ENCODE measurements at places on chromosomes 2 and 18.
A peak's percentile ranks its signal among the peaks of the same experiment; 100 is the strongest.

GRCh38 chr2:130864830-130865800 is 28.4 kb downstream of the ARHGEF4 start:
- DNase-seq = peak; percentile 43

- no peak for DNase-seq
These were observed 72.9 kb upstream of the RPL31 start for GRCh38 chr2:100929147-100929546.

DNA sequence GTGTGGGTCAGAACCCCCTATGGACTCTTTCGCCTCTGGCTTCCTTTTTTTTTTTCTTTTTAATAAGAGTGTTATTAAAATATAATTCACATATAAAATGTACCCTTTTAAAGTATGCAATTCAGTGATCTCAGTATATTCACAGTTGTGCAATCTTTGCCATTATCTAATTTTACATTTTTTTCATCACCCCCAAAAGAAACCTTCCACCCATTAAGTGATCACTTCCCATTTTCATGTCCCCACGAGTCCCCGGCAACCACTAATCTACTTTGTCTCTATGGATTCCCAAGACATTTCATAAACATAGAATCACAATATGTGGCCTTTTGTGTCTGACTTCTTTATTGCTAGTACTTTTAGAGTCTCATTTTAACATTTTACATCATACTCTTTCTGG is 38.7 kb upstream of the ANXA4 start:
- no peak for DNase-seq

DNA sequence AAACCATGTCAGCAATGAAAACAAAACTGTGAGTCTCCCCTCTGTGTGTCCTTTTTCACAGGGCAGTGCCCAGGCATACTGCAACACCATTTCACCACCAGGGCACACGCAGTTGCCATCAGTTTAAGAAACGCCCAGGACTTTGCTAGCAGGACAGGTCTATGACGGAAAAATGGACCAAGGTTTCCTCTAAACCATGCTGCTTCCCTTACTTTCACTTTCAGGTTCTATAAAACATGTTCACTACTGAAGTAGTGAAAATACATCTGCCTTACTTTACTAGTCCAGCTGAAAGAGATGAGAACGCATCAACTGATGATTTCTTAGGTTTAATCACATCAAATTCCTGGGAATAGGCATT is 110.5 kb downstream of the TCF4 start:
- peak; percentile 75 for DNase-seq

DNA sequence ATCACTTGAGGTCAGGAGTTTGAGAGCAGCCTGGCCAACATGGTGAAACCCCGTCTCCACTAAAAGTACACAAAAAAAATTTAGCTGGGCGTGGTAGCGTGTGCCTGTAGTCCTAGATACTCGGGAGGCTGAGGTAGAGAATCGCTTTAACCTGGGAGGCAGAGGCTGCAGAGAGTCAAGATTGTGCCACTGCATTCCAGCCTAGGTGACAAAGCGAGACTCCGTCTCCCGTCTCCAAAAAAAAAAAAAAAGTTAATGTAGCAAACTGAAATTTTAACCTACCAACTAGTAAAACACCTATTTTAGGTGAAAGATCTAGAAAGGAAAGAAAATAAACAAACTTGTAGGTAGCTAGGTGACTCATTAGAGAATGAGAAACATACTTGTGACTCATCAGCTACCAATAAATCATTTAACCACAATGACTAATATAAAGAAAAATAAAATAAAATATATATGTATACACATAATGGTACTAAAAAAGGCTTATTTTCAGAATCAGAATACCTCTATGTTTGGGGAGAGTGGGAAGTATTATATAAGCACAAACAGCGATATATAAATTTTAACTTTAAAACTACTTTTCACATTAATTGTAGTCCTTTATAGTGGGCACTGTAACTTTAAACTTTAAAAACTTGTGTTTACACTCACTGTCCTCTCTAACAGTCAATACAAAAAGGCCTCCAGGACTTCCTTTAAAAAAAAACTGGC is 36.6 kb downstream of the DARS1 start:
- DNase-seq = peak; percentile 87

GRCh38 chr2:222706616-222707015 is 35.2 kb downstream of the MOGAT1 start:
- DNase-seq = no peak

DNA sequence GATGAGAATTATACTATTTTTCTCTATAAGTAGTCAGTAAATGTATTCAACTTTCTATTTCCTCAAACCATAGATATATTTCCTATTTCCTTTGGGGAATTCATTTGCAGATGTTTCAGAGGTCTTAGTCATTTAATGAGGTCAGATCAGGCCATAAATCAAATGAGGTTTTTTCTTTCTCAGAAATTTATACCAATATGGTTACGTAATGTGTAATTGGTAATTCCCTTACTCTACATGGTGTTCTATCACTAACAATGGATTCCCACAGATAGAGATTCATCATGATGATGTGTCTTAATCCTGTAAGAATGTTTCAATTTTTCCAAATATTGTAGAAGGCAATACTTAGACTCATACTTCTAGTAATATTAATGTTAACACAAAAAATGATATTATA is 108.0 kb downstream of the DPP4 start:
- peak; percentile 51 for DNase-seq

- DNase-seq = no peak
These were observed 35.4 kb downstream of the FBXO11 start for GRCh38 chr2:47870641-47871540.

GRCh38 chr2:74551530-74551929 is 2.2 kb downstream of the LOXL3 start:
- DNase-seq = no peak

- DNase-seq = no peak
These were observed 1305.0 kb downstream of the CNTNAP5 start for GRCh38 chr2:125330133-125330532.

GRCh38 chr2:165274698-165275097 is 35.5 kb downstream of the SCN2A start:
- no peak for DNase-seq

GRCh38 chr2:31534636-31535035 is 46.1 kb downstream of the SRD5A2 start:
- DNase-seq = peak; percentile 15

DNA sequence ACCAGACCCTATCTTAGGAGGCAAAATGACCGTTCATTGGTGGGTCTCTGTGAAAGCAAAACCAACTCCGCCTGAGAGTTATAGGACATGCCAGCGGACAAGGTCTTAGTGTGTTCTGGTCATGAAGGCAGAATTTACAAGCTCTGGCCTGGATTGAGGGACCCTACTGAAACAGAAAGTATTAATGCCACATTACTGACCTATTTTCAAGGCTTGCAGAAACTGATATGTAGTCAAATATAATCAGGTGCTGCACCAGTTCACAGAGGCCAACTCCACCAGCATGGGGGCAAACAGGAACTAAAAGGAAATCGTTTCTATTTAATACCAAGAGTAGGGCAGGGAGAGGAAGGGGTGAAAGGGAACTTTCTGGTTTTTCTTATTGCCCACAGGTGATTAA is 19.7 kb downstream of the TYMS start:
- no peak for DNase-seq

DNA sequence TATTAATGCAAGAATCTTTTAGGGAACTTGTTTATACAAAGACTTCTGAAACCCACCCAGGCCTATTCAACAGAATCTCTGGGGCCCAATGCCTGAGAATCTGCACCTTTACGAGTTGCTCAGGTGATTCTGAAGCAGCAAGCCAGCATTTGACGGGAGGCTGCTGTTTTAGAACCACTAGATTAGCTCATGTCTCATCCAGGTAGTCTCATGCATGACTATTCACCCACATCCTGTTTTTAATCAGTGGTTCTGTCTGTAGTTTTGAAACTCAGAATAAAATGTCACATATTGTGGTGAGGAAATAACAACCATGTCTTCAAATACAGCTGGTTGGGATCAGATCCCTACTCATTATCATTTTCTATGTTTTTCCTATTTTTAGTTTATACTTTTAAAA is 39.5 kb downstream of the CYTIP start:
- peak; percentile 59 for DNase-seq

- peak; percentile 18 for DNase-seq
These were observed 15.9 kb downstream of the C2orf74 start for GRCh38 chr2:61177727-61178549.

DNA sequence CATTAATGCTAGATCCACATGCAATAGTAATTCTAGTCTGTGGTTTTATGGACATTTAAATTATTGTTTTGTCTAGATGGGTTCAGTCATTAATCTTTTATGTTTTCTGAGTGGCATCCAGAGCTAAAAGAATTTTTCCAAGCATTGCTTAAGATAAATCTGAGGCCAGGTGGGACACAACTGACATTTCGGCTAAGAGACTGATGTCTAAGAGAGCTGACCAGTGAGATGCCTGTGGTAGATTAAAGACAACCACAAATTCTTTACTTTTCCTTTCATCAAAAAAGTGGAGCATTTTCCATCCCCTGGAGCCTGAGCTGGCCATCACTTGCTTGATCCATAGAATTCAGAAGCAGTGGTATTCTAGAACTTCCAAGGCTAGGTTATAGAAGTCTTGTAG is 182.2 kb downstream of the NRP2 start:
- DNase-seq = peak; percentile 60

DNA sequence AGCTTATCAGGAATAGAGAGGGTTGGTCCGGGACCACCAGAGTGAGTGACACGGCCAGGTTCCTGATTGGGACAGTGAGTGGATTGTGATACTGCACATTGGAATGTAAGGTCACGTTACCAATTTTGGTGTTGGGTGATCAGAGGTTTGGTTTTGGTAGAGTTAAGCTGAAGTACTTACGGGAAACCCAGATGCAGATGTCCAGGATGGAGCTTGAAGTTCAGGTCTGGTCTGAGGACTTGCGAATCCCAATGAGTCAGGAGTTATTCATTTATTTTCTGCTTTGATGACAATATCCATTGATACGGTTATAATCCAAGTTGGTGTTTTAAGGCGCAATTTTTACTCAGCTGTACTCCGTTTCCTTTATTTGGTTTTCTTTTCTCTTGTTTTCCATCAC is 273.6 kb downstream of the ALPK2 start:
- no peak for DNase-seq

GRCh38 chr2:150586858-150587257 is 99.4 kb upstream of the RND3 start:
- peak; percentile 95 for DNase-seq

DNA sequence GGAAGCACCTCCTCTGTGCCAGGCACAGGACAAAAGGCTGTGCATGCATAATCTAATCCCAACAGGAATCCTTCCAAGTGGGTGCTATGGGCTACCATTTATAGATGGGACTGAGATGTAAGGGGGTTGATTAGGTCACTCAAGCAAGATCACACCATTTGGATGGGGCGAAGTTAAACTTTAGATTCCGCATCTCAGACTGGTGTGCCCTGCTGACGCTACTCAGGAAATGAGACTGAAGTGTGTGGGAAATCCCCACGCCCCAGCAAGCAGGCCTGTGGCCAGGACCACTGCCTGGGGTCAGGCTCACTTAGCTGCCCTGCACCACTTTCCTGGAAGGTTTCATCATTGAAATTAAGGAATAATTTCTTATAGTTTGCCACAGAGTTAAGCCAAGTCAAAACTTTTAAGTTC is 70.5 kb upstream of the PPP1CB start:
- DNase-seq = peak; percentile 82

DNA sequence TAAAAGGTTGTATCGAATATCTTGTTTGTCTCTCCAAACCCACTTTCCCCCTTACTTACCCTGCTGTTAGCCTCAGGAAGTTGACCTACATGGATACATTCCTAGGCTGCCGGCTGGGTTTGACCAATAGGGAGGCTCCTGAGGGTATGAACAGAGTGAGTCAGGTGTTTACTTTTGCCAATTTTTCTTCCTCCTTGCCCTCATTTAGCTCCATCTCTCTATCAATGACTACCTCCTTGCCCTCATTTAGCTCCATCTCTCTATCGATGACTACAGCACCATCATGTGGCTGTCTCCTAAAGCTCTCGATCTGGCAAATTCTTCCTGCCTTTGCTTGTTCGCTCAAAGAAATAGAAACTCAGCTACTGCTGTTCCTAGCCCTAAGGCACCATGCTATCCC is 571.9 kb upstream of the CRIM1 start:
- DNase-seq = peak; percentile 30

GRCh38 chr2:114925296-114926255 is 483.1 kb downstream of the DPP10 start:
- DNase-seq = no peak

DNA sequence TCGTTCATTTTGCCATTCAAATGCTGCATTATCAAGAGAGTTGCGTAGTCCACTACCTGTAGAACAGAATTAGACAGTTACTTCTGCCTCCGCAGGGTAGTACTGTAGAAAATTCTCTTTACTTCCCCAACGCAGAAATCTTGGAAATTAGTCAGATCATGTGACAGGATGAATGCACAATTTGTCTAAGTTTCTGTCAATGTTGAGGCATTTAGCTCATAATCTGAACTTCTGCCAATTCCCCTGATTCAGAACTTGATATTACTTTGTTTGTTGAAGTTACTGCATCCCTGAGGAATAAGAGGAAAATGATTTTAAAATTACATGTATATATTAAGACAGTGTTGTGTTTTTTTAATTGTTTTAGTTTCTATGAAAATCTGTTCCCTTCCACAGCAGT is 83.4 kb downstream of the TTC27 start:
- peak; percentile 76 for DNase-seq

GRCh38 chr2:191436368-191437055 is 191.3 kb downstream of the MYO1B start:
- no peak for DNase-seq

- DNase-seq = peak; percentile 81
These were observed at the start of gene ATP5F1A for GRCh38 chr18:46097801-46098615. ATP5F1A (minus strand) TSS chr18:46098296; CDS start chr18:46098231, 65 bp downstream.

DNA sequence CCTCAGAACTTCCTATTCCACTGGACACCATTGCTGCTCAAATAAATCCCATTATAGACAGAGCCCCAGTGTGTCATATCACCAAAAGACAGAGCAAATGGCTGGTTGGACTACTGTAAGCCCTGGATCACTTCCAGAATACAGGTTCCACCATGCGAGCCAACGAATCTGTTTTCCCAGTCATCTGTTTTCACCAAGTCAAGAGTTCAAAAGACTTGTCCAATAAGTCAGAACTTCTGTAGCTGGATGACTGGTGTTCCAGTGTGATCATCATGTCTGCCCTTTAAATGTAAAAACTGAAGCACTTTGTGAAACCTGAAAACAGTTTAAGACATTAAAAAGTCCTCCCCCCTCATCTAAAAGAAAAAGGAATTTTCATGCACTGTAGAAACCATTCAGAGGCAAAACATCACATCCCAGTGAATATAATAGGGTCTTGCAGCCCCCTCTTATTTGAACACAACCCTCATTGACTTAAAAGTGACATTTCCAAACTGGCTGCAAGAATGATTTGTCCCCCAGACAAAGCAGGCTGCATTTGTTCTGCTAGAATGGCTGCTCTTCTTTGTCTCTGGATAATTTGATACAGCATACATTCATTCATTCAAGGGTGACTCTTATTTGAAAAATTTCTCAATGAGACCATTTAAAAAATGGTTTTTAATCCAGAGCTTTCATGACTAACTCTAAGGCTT is 64.6 kb upstream of the TANC1 start:
- DNase-seq = no peak

DNA sequence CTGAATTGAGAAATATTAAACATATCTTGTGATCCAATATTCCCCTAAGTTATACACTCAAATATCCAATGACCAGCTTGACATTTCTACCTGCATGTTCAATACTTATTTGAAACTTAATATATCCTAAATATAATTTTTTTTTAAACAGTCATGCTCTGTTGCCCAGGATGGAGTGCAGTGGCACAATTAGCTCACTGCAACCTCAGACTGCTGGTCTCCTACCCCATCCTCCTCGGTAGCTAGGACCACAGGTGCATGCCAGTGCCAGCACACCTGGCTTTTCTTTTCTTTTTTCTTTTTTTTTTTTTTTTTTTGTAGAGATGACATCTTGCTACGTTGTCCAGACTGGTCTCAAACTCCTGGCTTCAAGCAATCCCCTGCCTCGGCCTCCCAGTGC is 4.2 kb downstream of the KYNU start:
- no peak for DNase-seq

Data from M059J (cell line).